ENCODE measurements at places on chromosomes 6 and 20.

DNA sequence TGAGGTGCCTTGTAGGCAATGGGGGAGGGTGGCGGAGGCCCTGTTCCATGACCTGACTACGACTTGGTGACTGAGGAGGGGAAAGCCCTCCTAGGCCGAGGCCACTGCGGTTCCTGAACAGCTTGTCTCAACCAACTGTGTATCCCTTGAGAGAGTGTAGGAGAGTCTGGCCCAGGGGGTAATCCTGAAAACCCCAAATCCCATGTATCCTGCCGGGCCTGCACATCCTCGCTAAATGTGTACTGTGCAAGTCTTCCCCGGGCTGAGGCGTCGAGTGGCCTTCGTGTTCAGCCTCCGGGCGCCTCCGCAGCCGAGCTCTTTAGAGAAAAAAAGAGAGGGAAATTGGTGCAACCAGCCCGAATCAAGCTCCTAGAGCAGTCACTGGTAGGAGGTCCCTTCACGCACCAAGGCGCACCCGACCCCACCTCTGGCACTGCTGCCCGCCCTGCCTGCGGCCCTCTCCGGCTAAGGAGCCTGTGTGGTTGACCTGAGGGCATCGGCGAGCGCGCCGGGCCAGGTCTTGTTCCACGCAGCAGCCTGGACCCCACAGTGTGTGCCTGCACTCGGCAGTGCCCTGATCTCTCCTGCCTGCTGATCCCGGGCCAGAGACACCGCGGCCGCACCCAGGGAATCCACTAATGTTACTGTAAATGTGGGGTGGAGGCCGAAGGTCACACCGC is 7.3 kb downstream of the SIM1 start:
- no peak for DNase-seq

GRCh38 chr6:30396833-30397479 is 52.0 kb downstream of the RPP21 start:
- DNase-seq: no peak

DNA sequence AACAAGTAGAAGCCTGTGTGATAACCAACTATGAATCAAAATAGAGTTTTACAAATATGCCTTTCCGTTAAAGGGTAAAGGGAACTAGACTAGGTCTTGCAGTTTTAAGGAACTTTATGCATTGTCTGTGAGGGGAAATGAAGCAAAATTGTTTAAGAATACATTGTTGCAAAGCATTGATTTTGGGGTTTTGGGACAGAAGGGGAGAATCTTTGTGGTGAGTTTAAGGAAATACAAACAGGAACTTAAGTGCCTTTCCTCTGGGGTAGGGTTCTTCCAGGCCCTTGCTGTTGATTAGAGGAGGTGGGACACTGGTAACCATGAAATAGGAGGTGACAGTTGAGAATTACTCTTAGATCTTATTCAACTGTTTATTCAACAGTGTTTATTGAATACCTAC is 4.7 kb downstream of the MAPK14 start:
- no peak for DNase-seq

GRCh38 chr20:44024820-44025580 is 110.3 kb downstream of the TOX2 start:
- no peak for DNase-seq

DNA sequence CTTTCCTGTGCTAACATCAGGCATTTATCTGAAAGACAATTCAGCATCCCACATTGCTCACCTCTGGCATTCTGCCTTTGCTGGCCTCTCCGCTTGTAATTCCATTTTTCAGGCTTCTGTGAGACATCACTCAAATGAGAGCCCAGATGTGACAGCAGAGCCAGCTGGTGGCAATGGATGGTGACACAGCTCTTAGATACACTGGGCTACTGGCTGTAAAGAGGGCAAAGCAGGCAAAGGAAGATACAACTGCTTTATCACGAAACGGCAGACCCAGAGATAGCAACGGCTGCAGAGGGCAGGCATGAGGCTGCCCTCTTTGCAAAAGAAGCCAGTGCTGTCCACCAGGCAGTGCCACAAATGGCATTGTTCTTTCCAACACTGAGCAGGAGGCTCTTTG is 329.8 kb downstream of the KIF16B start:
- no peak for DNase-seq
